RPMI7951 (cell line): ENCODE measurements at places on chromosomes 5 and 9. TPM values are rescaled to one million over a fixed set of nuclear protein-coding genes. Genes with fewer than 3 reads are reported as not detected.
A peak's percentile ranks its signal among the peaks of the same experiment; 100 is the strongest.

- DNase-seq: peak; percentile 68
Measured at GRCh38 chr9:91089405-91090129, 272.2 kb downstream of the AUH start.

GRCh38 chr5:153809166-153809565 is 229.5 kb downstream of the FAM114A2 start:
- no peak for DNase-seq

DNA sequence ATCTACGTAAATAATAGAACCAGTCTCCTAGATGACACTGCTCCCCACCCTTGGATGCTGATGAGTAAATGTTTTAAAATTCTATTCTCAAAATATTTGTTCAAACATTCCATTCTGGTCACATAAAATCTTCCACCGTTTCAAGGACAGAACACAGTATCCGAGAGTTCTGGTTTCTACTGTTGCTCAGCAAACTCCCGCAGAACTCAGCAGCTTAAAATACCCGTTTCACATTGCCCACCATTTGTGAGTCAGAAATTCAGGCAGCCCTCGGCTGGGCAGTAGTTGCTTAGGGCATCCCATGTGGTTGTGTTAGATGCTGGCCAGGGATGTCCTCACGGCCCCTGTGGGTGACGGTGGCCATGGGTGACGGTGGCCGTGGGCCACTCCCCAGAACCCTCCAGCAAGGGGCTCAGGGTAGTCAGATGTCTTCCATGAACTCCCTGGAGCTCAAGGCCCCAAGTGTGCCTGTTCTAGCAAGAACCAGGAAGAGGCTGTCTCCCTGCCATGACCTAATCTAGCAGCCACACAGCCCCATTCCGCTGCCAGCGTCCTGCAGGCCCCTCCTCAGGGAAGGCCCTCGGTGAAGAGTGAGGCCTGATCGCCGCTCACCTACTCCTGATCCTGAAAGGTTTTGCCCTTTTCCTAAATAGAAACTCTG is 17.4 kb downstream of the MGAT1 start:
- no peak for DNase-seq

GPR151 gene
- not detected in 2 replicates for total RNA-seq

LRRC26 gene
- not detected in 2 replicates for total RNA-seq

DNA sequence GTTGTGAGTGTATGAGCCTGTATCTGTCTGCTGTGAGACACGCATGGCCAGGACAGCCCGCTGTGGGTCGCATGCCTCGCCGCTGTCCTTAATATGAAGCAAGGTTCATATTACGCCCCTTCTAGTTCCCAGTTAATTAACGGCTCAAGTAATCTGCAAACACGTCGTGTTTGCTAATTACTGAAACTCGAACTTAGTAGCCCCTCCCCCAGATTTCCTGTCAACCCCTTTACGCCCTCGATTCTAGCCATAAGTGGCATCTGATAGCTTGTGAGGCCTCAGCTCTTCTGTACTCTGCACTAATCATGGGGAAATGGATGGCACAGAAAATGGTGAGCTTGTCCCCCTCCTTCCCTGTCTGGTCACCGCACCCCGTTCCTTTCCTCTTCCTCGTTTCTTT is 116.9 kb upstream of the OTULINL start:
- DNase-seq: no peak

GRCh38 chr9:83526211-83526610 is 12.0 kb downstream of the FRMD3 start:
- no peak for DNase-seq

GRCh38 chr5:158679221-158679641 is 420.5 kb downstream of the EBF1 start:
- no peak for DNase-seq

DNA sequence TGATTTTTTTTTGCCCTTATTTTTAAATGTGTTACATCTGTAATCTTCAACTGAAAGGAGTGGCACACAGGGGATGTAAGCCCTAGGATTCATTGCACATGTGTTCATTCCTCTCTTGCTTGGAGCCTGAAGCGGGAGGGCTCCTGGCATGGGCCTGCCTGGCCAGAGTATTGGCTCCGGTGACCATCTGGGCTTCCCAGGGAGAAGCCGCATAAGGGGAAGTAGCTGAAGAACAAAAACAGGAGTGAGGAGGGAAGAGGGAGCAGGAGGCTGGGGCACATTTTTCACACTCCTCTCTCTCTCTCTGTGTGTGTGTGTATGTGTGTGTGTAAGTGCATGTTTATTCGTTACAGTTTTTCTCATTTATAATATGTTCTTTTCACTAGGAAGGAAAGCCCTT is 269.9 kb downstream of the PRR16 start:
- peak; percentile 6 for DNase-seq

FEM1C gene
- 11.4 and 14.3 TPM in 2 replicates for total RNA-seq

DNA sequence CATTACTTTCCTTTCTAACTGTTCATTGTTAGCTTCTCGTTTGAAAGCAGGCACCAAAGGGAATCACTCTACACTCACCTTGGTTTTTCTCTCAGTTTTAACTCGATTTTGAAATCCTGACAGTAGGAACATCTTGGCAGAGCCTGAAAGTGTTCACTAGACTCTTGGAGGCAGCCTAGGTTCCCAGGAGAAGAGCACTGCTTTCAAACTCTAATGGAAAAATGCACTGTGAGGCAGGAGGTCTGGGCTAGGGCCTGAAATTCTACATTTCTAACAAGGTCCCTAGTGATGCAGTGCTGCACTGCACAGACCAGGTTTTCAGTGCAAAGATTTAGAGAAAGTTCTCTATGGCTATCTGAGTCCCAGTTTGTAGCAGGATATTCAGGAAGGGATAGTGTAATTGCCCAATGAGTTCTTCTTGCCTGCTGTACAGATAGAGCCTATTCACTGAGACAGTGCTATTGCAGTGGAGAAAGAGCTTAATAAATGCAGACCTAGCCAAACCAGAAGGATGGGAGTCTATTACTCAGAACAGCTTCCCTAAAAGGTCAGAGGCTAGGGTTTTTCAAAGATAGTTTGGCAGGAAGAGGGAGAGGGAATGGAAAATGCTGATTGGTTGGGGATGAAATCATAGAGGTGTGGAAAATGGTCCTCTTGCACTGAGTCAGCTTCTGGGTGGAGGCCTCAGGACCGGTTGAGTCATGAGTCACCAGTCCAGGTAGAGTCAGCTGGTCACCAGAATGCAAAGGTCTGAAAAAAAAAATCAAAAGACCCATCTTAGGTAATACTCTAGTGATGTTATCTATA is 153.9 kb downstream of the GPBP1 start:
- DNase-seq: peak; percentile 27

DNA sequence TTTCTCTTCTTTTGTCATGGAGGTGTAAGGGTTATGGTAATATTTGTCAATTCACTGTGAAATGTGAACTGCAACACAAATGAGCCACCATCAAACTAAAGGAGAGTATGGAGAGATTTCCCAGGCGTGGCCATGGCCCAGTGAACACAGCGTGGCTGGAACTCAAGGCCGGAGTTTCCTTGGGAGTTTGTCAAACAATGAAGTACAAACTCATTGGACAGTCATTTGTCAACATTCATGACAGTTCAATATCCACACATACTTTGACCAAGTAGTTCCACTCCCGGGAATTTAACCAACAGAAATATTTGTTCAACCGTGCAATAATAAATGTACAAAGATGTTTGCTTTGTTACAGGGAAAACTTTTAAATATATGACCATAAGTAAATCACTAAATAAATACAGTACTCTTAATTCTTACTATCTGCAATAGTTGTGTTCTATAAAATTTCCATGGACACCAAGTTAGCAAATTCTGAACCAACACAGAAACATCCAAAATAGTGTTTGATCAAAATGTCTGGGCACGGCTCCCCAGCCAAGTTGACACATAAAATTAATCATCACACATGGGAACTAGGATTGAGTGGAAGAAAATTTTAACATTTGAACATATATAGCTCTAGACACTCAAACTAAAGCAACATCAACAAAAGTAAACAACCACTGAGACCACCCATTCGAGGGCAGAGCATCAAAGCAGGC is 87.1 kb downstream of the DIRAS2 start:
- no peak for DNase-seq

DNA sequence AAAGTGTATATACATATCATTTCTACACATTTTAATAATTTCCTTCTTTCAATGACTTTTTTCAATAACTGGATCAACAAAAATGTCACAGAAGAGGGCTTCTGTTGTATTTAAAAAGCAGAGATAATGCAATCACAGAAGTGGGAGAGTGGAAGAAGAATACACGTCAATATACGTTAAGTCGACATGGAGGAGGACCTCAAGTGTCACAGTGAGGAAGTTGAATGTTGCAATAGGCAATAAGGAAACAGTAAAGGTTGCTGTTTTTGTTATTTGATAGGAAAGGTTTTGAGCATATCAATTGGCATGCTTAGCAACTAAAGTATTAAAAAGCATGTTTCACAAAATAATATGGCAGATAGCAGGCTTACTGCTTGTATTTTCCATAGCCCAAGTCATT is 184.0 kb upstream of the NR4A3 start:
- no peak for DNase-seq
